ENCODE measurements at places on chromosomes 6 and 20.

GRCh38 chr6:84066536-84066935 is 33.0 kb downstream of the MRAP2 start:
- no peak for DNase-seq

DNA sequence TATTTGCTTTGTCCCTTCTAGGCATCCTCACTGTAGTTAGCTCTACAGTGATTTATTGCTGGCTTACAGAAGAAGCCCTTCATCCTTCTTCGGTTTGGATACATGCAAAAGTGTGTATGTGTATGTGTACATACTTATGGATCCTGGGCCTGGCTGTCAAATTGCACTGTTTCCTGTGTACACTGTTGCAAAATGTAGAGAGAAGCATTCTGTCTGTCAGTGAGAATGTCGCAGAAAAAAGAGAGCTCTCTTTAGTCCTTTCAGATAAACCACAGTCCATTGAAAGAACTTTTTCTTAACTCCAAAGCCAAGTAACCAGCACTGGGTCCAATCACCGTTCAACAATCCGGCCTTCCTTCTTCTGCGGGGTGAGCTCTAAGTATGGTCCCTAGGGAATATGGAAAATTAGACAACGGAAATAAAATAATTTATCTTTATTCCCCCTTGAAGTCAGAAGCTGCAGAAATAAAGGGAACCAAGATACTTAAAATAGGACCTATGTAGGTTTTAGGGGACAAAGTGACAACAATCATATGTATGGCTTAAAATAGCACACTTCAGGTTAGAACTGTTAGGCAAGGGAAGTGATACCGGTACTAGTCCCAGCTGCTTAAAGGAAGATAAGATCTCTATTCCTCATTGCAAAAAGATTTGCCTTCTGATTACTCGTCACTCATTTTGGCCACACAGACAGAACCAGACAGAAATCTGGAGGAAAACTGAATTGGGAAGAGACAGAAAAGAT is 107.0 kb downstream of the CD83 start:
- DNase-seq: no peak

- DNase-seq: no peak
These were observed 2.3 kb downstream of the RNF114 start for GRCh38 chr20:49938173-49939163.

DNA sequence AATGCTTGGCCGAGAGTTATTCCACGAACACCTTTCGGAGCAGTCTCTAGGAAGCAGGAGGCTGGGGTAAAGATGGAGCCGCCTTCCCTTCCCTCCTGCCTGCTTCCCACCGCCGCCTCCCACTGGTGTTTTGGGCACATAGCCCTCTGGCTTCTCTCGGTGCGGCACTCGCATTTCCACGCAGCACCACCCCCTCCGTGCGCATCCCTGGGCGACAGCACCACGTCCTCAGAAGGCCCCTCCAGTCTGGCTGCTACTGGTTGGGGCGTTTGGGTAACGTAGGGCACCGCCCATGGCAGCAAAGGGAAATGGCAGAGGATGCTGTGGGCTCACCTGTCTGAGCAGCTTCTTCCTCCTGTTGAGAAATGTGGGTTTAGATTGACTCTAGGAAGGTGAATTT is 2.4 kb downstream of the COL20A1 start:
- no peak for DNase-seq

DNA sequence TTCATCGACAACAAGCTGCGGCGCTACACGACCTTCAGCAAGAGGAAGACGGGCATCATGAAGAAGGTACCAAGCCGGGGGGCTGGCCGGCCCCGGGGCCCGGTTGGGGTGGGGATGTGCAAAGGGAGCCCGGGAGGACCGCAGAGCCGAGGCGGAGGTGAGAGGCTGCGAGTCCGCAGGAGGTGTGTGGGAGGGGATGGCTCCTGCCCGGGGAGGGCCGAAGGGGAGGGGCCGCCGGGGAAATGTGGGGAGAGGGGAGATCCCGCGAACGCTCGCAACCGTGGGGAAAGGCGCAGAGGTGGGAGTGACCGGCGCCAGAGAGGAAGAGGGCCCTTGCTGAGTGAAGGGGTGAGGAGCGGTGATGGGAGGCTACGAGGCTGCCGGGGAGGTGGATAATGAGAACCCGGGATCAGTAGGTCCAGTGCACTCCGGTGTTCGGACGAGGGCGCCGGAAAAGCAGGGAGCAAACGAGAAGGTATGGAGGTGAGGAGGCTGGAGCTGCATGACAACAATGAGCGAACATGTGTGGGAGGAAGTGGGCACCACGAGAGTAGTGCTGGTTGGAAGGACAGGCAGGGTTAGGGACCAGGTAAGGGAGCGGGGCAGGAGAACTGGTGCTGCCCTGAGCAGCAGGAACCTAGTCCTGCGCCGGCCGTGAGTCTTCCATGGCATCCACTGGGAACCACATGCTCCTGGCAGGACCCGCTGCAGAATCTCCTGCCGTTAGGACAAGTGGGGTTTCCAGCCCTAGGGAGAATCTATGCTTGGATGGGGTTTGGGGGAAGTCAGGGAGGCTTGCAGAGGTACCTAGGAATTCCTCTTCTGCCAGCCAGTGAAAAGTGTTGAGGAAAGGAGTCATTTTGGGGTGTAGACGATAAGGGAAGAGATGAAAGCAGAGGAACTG is 1.3 kb downstream of the SRF start:
- DNase-seq: peak; percentile 40

- no peak for DNase-seq
These were observed 10.1 kb upstream of the PYGB start for GRCh38 chr20:25237610-25238318.

GRCh38 chr6:159633196-159633595 is 59.8 kb downstream of the SOD2 start:
- no peak for DNase-seq

DNA sequence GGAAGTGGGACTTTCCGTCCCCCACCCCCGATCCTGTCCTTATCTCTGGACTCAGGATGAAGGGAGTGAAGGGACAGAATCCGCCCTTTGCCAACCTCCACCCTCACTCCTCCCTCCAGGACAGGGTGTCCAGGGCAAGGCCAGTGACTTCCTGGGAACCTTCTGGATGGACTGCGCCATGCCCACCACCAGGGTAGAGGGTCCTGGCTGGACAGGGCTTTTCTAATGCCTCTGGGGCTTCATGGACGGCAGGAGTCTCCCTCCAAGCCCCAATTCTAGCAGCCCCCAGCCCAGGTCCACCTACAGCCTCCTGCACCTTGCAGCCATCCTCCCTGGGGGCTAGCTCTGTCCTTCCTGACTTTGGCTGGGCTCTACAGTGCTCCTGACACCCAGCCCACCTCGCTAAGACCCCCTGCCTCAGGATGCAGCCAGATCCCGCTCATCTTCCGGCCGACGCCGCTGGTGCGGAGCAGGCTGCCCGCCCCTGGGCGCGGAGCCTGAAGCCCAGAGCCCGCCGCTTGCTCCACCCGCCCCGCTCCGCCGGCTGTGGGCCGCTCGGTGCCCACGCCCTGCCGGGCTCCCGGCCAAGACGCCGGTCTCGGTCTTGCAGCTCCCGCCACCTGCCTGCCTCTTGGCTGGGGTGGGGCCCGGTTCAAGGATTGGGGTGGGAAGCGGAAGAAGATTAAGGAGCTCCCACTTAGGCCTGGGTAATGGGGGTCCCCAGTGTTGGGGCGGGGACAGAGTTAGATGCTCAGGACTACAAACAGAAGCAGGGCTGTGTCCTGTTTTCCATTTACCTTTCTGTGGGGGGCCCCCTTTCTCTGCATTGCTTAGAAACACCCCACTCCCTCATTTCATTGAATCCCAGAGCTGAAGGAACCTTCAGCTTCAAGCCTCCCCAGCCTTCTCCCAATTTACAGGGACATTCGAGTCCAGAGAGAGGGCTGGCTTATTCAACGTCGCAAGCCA is 72.8 kb downstream of the MDGA1 start:
- DNase-seq: no peak

GRCh38 chr20:51864967-51865366 is 62.6 kb upstream of the SALL4 start:
- no peak for DNase-seq

DNA sequence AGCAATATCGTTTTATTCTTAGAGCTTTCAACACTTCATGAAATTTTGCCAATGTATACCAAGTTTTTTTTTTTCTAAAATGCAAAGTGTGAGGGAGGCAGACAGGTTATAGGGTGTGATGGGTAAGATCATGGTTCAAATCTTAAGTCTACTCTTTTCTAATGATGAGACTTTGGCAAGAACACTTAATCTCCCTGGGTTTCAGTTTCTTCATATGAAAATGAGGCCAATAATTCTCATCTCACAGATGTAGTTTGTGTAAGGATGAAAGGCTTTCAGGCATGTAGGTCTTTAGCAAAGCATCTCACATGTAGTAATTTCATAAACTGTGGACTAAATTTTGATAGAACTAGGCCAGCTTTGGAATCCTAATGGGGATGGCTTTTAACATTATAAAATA is 457.1 kb downstream of the QKI start:
- DNase-seq: no peak

- DNase-seq: no peak
These were observed 149.5 kb downstream of the BFSP1 start for GRCh38 chr20:17381724-17382123.

GRCh38 chr20:48697845-48698491 is 129.8 kb downstream of the PREX1 start:
- DNase-seq: no peak

DNA sequence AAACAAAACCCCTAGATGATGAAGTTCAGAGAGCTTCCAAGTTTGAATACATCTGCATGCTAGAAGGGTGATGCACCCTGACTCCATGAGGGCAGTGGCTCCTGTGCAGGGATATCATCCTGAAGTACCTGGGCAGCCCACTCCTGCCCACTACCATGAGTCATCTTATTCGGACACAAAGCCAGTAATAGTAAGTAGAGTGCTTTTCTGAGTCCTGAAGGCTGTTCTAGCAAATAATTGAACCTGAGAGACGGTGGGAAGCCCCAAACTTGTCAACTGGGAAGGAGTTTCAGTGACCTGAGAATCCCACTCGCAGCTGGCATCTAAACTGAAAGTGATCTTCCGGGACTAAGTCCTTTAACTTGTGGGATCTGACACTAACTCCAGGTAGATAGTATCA is 152.9 kb upstream of the COL21A1 start:
- DNase-seq: no peak

DNA sequence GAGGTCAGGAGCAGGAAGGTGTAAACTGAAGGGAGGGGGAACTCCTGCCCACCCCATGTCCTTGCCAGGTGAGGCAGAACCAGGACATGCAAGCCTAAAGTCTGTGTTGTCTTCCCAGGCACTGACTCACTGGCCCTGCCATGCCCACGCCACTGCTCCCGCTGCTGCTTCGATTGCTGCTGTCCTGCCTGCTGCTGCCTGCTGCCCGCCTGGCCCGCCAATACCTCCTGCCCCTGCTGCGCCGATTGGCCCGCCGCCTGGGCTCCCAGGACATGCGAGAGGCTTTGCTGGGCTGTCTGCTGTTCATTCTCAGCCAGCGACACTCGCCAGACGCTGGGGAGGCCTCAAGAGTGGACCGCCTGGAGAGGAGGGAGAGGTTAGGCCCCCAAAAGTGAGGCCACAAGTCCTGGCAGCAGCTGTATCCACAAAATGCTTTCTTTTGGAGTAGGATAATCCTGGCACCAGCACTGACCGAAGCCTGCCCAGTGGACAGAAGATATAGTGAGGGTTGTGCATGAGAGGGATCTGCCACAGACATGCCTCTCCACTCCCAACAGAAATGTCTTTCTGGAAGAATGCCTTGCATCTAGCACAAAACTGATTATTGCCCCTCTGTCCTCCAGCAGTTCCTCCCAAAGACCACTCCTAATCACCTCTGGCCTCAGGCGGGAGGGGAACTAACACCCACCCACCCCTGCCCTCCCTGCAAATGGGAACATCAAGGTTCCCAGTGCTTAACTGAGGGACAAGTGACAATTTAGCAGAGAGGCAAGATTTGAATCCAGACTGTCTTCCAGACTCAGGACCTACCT is 812 bp downstream of the MYMX start:
- DNase-seq: no peak

GRCh38 chr6:166933396-166933795 is 23.0 kb downstream of the RNASET2 start:
- DNase-seq: no peak

DNA sequence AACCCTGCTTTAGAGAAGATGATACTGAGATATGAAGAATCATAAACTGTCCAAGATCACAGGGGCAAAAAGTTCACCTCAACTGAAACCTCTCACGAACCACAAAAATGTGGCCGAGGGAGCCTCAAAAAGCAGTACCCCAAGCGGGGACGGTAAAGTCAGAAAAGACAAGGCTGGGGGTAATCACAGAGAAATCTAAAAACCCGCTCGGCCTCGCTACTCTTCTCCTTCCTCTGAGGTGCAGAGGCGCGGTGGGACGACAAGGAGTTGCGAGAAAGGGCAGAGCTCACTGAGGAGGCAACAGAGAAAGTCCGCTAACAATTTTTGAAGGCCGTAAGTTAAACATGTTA is 356 bp upstream of the IRAK1BP1 start:
- no peak for DNase-seq

DNA sequence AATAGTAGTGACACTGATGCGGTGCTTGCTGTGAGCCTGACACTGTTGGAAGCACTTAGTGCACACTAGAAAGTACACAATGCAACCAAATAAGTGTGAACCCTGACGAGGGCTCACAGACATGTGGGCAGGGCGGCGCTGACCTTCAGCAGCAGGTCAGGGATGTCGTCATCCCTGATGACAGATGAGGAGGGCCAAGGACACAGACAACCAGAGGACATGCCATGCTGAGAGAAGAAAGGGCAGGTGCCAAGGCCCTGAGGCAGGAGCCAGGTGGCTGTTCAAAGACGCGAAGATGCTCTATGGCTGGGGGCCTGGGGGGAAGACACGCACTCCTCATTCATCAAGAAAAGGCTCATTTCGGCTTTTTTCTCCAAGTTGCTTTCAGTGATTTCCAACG is 176.4 kb upstream of the CST7 start:
- no peak for DNase-seq

GRCh38 chr6:82910395-82910794 is 155.2 kb downstream of the UBE3D start:
- DNase-seq: no peak

- DNase-seq: no peak
These were observed 11.0 kb downstream of the PANK2 start for GRCh38 chr20:3900187-3900604.

- DNase-seq: no peak
These were observed 10.3 kb upstream of the ID1 start for GRCh38 chr20:31594558-31595379.

- no peak for DNase-seq
These were observed 949 bp upstream of the SLC17A3 start for GRCh38 chr6:25874822-25875562.

DNA sequence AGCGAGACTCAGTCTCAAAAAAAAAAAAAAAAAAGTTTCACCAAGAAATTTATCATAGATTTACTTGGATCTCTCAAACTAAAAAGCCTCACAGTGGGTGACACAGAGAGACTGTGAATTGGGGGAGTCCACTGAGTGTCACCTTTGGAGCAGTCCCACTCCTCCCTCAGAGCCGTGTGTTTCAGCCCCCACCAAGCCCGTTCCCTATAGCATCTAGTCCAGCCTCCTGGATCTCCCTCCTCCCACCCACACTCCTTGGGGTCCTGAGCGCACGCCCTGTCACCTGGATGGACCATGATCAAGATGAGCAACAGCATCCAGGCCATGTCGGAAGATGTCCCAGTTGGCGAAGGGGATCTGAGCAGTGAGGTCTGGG is 422 bp downstream of the NCR3 start:
- DNase-seq: no peak

Data from effector memory CD4-positive, alpha-beta T cell (primary cell).